ENCODE measurements at places on chromosomes 4 and X.

- DNase-seq, result no peak
Observed at GRCh38 chrX:70549429-70549828, 104.8 kb downstream of the DLG3 start.

DNA sequence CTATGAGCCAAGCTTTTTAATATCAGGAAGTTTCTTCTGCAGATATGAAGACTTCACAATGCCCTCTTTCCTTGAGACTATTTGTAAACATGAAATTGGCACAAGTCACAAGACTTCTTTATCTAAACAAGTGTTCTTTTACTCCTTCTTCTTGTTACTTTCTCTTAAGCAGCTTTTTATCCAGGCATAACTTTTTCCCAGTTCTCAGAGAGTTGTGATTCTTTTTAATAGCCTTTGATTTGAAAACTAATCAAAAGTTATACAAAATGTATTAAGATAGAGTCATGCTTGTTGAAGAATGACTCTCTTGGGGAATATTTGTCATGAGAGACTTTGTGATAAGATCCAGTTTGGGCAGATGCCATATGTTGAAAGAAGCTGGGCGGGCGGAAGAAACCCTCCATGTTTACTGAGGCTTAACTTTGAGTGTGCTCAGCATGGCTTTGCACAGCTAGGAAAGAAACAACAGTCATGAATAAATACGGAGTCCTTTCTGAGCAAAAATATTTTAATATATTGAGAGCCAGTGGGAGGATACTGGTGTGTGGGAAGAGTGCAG lies 39.3 kb downstream of the SYTL5 start:
- no peak for DNase-seq

DNA sequence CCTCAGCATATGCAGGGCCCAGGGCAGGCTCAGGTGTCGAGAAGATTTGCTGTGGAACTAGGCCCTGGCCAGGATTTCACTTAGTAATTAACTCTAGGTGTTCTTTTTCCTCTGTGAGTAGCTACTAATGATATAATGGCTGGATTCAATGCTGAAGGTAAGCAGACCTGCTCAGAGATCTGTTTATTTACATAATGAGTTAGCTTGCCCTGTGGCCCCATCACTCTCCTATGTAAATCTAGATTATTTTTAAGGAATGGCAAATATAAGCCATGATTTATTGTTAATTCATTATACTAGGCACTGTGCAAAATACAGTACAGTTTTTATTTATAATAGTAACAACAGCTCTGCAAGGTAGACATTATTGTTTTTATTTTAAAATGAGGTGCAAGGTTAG lies 117.2 kb downstream of the IRF2 start:
- no peak for DNase-seq

DNA sequence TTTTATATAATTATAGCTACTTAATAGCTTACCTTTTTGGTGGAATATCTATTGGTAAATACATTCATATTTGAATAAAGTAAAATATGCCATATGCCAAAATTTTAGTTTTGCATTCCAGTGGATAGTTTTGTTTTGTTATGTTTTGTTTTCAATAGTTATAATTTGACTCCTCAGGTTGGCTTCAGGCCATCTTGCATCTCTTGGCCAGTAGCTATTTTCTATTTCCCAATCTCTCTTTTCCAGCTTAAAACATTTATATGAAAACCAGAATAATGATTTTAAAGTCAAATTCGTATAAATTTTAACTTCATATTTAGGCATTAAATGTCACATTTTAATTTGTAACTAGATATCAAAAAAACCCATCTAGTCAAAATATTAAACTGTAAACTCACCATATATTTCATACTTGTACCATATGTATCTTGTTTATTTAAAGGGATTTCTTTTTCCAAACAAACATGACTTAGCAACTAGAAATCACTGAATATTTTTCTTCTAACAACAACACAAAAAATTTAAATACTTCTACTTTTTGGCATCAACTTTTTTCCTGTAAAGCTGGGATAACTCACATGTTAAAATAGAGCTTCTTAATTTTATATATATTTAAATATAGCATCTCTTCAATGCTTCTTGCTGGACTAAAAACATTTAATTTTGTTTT lies 1209.6 kb downstream of the PCDH7 start:
- DNase-seq, result no peak

DNA sequence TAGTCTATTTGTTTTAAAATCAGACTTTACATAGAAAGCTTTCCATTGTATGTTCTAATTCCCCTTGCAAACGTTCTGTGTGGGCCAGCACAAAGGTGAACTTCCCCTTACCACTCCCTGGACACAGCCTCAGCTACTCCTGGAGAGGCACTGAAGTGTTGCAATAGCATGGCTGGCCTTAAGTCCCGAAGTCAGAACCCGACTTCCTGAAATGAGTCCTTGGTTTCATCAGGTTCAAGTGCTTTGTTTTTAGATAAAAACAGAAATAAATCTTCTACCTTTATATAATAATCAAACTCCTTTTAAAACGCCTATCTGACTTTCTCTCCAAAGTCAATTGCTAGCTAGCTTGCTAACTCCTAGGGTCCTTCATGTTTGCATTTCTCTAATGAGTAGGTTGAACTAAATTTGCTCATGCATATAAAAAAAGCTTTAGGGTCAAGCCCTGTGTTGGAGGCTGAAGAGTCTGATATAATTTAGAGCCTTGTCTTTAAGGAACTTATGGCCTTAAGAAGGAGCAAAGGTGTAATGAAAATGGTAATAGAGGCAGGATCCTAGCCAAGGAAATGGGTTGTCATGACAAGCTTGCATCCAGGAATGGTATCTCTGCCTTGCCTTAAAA lies 9.0 kb downstream of the BMP3 start:
- DNase-seq, result no peak

GRCh38 chr4:174521800-174522182 lies 497 bp downstream of the HPGD start:
- DNase-seq, result no peak

- DNase-seq, result no peak
Observed at GRCh38 chr4:21554500-21554899, 394.1 kb downstream of the KCNIP4 start.

DNA sequence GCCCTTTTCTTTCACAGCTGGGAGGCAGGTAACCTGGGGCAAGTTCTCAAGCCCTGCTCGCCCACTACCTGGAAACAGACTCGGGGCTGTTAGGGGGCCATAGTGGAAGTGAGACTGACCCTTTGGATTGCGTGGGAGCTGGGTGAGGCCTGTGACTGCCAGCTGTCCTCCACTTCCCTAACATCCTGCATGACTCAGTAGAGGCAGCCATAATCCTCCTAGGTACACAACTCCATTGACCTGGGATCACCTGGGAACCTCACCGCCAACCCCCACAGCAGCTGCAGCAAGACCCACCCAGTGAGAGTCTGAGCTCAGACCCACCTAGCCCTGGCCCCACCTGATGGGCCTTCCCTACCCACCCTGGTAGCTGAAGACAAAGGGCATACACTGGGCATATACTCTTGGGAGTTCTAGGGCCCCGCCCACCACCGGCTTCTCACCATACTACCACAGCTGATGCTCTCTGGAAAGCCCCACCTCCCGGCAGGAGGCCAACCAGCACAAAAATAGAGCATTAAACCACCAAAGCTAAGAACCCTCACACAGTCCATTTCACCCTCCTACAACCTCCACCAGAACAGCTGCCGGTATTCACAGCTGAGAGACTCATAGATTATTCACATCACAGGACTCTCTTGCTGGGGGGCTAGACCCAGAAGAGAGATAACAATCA lies 61.1 kb upstream of the DCTD start:
- no peak for DNase-seq
